ENCODE measurements at places on chromosomes 1 and 21.

DNA sequence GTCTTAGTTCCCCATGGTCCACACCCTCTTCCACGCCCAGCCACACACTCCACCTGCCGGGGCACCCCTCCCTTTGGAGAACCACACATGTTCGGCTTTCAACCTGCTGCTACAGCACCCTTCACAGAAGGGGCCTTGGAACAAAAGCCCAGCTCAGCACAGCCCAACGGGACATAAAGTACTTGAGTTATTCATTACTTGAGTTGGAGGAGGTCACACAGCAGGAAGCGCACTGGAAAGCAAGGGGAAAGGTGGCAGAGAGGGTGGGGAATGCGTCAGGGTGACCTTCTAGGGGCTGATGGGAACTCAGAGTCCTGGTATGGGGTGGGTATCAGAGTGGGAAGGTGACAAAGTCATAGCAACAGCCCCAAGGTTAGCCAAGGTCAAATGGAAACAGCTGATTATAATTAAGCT is 3.0 kb upstream of the ATP1B1 start:
- DNase-seq, result no peak

- DNase-seq, result no peak
Measured at GRCh38 chr1:147204080-147204479, 21.1 kb downstream of the FMO5 start.

DNA sequence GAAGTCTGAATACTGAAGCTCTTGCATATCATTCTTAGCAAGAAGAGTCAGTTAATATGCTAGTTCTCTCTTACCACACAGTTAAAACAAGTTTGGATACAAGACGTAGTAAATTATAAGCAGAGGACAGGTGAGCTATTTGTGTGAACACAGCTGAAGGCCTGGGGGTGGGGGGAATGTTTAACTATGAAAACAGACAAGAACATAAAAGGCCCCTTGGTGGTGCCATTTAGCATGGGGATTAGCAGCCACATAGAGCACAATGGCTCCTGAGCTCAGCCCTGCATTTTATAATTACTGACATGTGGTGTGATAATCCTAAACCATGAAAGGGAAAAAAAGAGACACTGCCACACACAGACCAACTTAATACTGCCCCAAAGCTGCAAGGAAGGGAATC is 94.8 kb downstream of the TGFBR3 start:
- no peak for DNase-seq

DNA sequence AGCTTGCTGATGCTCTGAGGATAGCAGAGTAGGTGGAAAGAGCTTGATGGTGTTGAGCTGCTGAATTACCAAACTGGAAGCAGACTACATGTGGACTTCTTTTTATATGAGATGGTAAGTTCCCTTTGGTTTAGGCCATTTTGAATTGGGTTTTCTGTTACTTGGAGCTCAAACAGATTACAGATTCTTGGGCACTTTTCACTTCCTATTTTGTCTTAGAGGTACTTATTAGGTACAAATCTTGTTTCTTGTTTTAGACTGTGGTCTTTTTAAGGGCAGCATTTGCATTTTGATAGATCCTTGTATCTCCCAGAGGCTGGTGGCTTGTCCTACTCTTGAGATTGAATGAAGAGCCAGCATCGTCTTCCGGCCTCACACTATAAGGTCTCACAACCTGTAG is 70.2 kb downstream of the GADD45A start:
- no peak for DNase-seq

DNA sequence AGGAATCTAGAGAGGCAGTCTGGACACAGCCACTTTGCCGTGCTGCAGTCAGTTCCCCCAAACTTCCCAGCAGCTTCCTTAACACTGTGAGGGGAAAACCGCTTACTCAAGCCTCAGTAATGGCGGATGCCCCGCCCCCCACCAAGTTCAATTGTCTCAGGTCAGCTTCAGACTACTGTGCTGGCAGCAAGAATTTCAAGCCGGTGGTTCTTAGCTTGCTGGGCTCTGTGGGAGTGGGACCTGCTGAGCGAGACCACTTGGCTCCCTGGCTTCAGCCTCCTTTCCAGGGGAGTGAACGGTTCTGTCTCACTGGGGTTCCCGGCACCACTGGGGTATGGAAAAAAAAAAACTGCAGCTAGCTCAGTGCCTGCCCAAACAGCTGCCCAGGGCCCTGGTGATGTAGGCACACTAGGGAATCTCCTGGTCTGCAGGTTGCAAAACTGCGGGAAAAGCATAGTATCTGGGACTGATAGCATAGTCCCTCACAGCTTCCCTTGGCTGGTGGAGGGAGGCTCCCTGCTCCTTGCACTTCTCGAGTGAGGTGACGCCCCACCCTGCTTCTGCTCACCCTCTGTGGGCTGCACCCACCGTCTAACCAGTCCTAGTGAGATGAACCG is 23.7 kb upstream of the HFM1 start:
- no peak for DNase-seq

GRCh38 chr21:43734131-43734927 is 15.4 kb downstream of the PDXK start:
- no peak for DNase-seq

DNA sequence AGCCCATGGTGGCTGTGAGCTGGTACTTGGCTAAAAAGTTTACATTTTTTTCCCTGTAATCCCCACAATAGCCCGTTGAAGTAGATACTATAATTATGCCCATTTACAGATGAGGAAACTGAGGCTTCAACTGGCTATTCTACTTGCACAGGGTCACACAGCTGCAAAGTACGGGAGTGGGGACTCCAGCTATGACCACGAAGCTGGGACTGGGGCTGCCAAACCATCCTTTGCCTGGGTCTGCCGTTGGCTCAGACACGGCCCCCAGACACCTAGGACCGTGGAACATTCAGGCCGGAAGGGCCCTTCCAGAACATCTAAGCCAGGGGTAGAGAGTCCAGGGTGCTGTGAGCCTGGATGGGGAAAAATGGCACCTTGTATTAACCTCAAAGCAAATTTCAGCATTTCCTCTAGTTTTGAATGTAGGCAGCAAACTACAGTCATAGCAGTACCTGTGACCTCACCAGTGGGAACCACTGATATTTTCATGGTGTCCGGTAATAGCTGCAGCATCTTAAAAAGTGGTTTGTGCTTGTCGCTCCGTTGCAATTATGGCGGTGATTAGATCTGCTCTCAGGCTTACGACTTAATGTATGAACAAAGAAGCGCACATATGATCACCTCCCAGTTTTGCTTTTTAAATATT is 4.3 kb downstream of the TP73 start:
- no peak for DNase-seq

DNA sequence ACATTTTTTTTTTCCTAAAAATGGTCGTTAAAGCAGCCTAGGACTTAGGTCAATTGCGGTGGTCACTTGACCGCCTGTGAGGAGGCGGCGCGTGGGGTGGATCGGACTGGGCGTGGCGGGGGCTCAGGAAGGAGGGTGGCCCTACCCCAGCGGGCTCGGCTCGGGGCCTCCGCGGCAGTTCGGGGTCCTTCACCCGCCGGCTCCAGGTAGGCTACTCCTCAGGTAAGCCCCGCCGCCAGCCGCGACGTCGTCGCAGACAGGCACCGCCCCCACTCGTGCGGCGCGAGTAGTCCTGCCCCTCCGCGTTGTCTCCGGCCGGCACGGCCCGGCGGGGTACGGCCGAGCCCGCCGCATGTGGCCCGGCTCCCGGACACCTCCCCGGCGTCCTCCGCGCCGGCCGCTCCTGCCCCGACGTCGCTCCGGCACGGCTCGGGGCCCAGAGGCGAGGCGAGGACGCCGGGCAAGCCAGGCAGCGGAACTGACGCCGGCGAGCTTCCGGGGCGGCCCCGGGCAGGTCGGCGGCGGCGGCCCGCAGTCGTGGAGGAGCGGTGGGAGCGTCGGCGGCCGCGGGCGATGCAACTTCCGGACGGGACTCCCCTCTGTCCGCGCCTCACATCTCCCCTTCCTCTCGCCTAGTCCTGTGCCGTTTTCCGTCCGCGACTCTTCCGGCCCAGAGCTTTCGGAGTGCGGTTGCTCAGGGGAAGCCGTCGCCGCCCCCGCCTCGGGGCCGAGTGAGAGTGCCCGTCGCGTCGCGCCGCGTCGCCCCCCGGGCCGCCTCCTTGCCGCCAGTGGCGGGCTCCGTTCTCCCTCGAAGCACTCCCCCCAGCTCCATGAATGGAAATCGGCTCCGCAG is at the start of gene AGO3:
Gene AGO3, plus strand, starts transcription at position 513 of the 853 bp plus-strand sequence. Its CDS starts 322 bp downstream, at position 835.
- DNase-seq, result peak; percentile 83

GRCh38 chr1:82486468-82486867 is 685.7 kb downstream of the ADGRL2 start:
- DNase-seq, result no peak

GRCh38 chr1:28507247-28507645 is 1.4 kb downstream of the RCC1 start:
- no peak for DNase-seq

DNA sequence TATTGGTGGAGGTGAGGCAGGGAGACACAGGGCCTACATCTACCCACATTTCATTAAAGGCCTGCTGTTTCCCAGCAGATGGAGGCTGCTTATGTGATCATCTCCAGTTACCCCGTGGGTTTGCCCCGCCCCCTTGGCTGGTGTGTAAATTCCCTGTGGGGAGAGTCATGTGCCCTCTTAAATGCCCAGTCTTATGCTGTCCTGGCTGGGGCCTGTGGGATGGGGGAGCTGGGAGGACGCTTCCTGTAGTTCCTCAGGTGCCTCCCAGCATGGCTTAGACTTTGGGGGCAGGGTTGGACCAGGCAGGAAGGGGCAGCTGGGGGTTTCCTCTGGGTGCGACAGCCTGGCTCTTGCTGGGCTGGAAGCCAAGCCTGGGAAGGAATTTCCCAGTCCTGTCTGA is 15.5 kb upstream of the CITED4 start:
- DNase-seq, result no peak

- no peak for DNase-seq
Measured at GRCh38 chr1:9646037-9646436, 5.5 kb upstream of the PIK3CD start.

GRCh38 chr21:41365377-41366107 is 3.7 kb downstream of the MX2 start:
- DNase-seq, result no peak

- no peak for DNase-seq
Measured at GRCh38 chr1:5798151-5798730, 194.0 kb downstream of the NPHP4 start.

GRCh38 chr1:56175211-56175610 is 404.2 kb downstream of the PLPP3 start:
- DNase-seq, result no peak

- no peak for DNase-seq
Measured at GRCh38 chr1:7235871-7236517, 450.7 kb downstream of the CAMTA1 start.

DNA sequence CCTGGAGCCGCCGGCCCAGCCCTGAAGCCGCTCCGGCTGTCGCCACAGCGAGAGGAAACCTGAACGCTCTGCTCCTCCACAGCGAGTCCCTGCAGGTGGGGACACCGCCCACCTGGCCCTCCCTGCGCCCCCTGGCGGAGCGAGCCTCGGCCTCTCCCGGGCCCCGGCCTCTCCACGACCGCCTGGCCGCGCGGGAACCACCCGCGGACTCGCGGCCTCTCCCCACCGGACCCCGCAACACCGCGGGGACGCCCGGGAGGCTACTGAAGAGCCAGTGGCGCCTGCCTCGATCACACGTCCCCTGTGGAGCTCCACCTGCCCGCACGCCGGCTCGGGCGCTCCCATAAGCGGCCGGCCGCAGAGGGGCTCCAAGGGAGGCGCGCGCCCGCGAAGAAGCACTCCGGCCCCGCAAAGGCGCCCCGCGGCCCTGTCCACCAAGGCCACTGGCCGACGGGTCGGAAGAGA is 109.6 kb downstream of the KCNN3 start:
- DNase-seq, result peak; percentile 82

DNA sequence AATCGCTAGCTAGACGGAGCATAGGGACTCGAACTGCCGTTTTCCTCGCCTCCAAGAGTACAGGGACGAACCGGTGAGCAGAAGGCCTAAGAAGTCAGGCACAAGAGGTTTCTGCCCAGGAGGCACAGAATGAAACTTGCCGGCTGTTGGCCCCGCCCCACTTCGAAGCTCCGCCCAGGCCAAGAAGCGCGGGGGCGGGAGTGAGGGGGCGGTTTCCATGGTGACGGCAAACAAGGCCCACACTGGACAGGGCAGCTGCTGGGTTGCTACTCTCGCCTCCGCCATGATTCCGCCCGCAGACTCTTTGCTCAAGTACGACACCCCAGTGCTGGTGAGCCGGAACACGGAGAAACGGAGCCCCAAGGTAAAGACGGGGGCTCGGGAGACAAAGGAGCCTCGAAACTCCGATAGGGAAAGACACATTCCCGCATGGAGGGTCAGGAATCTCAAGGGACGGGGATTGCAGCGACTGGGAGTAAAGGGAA is at the start of gene DNALI1:
Gene DNALI1, plus strand, starts transcription at position 229 of the 485 bp plus-strand sequence. Its CDS starts 55 bp downstream, at position 284.
- DNase-seq, result no peak

DNA sequence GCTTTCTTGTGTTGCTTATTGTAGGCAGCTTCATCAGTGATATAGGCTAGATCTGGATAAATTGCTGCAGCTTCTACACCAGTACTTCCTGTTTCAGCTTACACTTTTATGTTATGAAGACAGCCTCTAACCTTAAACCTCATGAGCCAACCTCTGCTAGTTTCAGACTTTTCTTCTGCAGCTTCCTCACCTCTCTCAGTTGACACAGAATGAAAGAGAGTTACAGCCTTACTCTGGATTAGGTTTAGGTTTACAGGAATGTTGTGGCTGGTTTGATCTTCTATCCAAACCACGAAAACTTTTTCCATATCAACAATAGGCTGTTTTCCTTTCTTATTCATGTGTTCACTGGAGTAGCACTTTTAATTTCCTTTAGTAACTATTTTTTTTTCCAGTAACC is 76.9 kb upstream of the RNPC3 start:
- no peak for DNase-seq

DNA sequence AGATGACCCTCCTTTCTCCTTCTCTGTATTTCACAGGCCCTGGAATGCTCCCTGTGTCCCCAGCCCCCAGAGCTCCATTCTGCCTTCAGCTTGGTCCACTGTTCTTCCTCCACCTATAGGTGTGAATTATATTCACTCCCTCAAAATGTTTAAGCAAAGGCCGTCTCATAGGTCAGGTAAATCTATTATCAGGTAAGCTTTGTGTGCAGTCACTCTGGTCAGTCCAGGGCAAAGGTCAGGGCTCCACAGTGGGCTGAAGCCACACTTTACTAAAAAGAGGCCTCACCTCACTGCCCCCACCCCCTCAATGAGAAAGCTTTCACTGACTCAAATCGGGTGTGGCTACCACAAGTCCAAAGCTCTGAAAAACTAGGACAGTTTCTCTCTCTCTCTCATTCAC is 65.9 kb downstream of the DNTTIP2 start:
- no peak for DNase-seq

DNA sequence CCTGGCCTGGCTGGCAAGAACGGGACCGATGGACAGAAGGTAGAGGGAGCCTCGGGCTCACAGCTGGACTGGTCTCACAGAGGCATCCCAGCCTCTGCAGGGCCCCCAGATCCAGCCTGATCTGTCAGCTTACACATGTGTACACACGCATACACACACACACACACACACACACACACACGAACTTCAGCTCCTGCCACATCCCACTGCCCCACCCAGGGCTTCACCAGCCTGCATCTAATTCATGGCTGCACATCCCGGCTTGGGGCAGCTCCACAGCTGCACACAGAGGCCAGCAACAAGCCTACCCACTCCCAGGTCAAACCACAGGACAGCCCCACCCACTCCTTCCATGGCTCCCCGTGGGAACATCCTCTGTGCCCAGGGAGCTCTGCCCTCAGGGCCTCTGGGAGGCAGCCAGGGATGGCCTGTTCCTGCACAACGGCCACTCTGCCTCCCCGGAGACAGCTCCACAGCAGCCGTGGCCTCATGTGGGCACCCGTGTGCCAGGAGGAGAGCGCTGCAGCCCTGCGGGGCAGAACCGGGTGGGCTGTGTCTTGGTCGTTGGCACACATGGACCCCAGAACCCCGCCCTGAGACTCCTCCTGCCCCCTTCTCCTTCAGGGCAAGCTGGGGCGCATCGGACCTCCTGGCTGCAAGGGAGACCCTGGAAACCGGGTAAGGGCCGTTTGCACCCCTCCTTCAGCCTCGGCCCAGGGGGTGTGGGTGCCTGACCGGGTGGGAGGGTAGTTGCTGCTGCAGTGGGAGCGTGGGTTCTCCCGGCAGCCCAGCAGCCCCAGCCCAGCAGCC is 19.1 kb downstream of the COL6A2 start:
- no peak for DNase-seq
